ENCODE measurements at places on chromosomes 7 and 10.

GRCh38 chr10:100817268-100817839 lies 72.0 kb downstream of the PAX2 start:
- DNase-seq = no peak

DNA sequence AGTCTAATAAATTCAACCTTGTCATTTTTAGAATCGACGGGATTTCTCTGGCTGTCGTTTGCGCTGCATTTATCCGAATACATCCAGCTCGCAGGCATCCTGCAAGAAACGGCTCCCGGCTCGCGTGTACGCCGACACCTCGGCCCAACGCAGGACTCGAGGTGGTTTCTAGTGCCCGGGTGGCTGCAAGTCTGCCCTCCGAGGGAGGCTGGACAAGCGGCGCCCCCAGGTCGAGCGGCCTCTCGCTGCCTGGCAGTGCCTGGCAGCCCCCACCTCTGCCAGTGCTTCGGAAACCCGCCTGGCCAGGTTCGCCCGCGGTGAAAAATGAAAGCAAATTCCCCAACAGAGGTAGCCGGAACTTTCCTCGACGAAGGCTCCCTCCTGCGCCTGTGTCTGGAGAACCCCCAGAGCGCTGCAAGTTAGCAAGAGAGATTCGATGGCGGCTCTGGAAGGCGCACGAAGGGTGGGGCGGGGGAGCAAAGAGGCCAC lies 5.7 kb upstream of the ZNF503 start:
- DNase-seq = no peak

- no peak for DNase-seq
These were observed 448.5 kb downstream of the KCNMA1 start for GRCh38 chr10:77189075-77189474.

DNA sequence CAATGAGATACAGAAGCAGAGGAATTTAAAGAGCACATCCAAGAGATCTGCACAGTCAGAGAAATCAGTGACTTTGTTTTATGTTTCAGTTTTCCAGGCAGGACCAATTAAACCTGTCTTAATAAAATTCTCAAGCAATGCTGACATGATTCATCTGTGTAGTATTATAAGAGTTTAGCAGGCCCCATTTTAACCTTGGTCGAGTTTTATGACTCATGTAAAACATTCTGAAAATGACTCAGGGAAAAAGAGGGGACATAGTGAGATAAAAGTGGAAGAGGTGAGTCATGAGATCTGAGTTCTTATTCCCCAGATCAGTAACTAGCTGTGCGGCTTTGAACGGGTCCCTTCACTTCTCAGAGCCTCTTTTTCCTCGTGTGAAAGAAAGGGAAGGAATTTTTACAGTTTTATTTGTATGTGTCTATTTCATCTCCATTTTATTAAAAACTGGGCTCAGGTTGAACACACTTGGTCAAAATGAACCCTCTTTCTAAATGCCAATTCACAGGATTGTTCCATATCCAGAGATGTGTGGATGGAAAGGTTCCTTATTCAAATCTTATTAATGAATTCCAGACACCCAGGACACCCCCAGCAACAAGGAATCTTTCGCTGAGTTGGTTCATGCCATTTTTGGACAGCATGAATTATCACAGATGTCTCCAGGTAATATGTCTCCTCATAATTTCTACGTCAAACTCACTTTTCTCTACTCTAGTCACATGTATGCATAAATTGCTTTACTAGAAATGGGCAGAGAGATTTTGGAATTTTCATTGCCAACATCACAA lies 143.2 kb downstream of the JAZF1 start:
- DNase-seq = no peak

DNA sequence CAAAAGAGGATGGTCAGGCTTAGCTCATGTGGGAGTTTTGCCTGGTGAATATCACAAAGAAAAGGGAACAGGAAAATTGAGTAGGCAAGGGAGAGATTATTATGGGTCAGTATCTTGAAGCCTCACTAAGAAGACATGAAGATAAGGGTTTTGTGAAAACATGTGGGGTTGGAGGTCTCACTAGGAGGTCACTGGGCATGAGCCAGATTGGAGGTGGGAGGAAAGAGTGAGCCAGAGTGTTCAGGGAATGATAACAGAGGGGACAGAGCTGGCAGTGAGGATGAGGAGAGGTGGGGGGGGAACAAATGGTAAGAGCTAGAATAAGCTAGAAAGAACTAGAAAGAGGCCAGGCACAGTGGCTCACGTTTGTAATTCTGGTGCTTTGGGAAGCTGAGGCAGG lies 374.3 kb downstream of the GRID1 start:
- DNase-seq = no peak

DNA sequence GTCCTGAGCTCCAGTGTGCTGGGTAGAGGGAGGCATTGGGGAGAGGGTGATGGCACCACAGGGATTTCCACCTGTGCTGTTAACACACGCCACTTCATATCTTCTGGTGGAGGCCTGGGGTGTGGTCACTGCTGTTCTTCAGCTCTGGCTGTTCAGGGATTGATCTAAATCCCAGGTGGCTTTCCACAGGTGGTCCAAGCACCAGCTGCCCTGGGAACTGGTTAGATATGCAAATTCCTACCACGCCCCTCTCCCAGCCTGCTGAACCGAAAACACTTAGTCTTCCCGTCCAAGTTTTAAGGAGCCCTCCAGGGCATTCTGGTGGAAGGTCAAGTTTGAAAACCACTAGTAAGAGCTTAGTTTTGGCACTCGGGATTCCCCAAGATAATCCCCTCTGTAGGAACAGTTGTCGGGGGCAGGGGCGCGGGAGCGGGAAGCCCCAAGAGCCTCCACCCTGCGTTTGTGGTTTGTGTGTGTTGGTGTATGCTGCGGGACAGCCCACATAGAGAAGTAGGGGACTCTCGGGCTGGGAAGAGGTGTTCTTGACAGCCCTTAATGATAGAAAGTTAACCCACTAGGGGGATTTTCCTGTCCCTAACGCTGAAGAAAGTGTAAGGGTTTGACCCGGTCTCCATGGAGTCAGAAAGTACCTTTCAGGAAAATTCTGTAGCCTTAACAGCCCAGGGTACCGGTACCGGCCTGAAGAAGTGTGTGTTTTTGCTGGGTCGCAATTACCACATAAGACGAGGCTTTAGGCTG lies 5.1 kb downstream of the DEPP1 start:
- no peak for DNase-seq

DNA sequence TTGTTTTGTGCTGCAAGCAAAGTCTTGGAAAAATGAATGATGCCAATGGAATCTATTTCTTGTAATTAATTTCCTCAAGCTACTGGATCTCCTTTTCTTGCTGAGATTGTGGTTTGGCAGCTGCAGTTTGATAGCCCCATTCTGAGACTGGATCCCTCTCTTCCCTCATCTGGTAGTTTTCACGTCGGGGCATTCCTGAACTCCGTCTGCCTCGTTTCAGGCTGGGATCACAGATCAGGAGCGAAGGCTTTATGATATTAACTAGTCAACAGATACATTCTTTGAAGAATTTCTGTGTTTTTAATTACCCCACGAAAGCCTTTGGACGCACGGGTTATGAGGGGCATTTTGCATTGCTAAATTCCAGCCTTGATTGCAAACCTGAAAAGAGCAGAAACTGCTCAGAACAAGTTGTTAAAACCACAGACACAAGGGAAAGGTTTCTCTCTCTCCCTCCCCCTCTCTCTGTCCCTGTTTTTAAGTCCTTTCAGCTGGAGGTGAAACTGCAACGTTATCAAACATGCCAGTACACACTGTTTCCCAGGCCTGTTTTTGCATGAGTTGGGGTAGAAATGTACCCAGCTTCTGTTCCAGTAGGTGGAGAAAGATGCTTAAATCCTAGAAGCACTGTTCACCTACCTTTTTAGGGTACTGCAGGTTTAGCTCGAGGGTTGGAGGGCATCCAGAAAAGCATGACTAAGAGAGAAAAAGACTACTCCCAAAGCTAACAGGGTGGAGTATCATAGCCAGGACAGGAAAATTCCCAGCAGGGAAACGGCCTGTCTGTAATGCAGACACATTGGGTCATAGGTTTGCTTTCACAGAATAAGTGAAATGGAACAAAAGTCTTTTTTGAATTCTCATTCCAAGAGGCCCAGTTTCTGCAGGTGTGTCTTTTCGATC lies 124.3 kb downstream of the CUX1 start:
- no peak for DNase-seq

DNA sequence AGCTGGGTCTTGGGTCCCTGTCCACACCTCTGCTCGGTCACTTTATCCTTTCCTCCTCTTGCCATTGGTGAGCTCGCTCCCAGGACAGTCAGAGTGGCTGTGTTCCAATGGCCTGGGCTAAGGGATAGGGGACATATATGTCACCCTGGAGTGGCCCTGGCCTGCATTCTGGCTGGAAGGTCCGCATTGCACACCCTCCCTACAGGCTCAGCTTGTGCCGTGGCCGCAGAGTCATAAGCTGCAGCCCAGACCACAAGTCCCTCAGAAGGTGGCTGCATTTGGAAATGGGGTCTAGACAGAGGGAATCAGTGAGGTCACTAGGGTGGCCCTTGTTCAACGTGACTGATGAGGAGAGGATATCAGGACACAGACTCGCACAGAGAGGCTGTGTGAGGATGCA lies 363.8 kb upstream of the SHH start:
- no peak for DNase-seq

- DNase-seq = no peak
These were observed 216.5 kb downstream of the PLXNA4 start for GRCh38 chr7:132359743-132360142.

DNA sequence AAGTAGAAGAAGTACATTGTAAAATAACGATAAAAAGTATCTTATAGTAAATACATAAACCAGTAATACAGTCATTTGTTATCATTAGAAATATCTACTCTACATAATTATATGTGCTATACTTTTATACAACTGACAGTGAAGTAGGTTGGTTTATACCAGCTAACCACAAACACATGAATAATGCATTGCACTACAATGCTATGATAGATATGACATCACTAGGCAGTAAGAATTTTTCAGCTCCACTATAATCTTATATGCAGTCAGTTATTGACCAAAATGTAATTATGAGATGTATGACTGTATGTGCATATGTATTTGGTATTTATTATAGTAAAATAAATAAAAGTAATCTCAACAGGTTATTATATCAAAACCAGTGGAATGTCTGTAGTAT lies 23.4 kb upstream of the SGCE start:
- no peak for DNase-seq

GRCh38 chr7:140439359-140439758 lies 35.5 kb downstream of the RAB19 start:
- DNase-seq = no peak

DNA sequence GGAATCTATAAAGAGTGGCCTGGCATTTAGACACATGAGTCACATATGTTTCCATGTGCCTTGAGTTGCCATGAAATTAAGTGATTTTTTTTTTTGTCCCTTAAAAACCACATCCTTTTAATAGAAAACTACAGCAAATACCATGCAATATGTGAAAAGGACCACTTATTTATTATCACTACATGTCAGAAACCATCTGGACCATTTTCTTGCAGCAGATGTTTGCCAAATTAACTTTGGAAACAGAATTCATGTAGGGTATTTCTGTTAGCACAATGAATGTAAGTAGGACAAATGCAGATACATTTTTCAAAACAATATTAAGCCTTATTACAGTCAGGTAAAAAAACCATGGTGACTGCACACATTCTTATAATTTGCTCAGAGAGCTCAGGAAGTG lies 230.6 kb downstream of the REEP3 start:
- no peak for DNase-seq

GRCh38 chr10:110747609-110748464 lies 103.7 kb downstream of the RBM20 start:
- DNase-seq = no peak

DNA sequence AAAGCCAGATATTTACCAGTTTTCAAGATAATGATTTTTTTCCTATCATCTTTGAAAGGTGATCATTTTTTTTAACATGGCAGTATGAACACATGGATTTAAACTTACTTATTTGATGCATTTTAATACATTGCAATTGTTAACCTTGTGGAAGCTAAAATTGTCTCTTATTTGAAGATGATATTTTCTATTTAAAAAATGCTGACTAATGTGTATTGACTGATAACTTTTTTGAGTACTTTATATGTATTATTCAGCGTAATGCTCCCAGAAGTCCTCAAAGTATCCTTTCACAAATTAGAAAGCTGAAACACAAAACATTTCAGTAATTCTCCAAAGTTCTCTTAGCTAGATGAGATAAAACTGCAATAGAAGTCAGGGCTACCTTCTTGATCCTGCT lies 677.3 kb downstream of the NRG3 start:
- no peak for DNase-seq

GRCh38 chr10:64626924-64627323 lies 1105.7 kb downstream of the REEP3 start:
- DNase-seq = no peak

- no peak for DNase-seq
These were observed 628.6 kb downstream of the PHTF2 start for GRCh38 chr7:78427209-78427608.

- DNase-seq = no peak
These were observed 105.7 kb downstream of the GRB10 start for GRCh38 chr7:50676740-50677637.

GRCh38 chr7:55073976-55074528 lies 55.2 kb downstream of the EGFR start:
- DNase-seq = peak; percentile 62

- DNase-seq = no peak
These were observed 8.6 kb downstream of the GCK start for GRCh38 chr7:44180631-44181030.

GRCh38 chr7:142108728-142109505 lies 2.6 kb upstream of the MGAM2 start:
- DNase-seq = no peak

- no peak for DNase-seq
These were observed 5.2 kb upstream of the MOGAT3 start for GRCh38 chr7:101205901-101206664.

All from effector memory CD8-positive, alpha-beta T cell (primary cell).